AG08396 (cell line): ENCODE measurements at places on chromosomes 16 and 17.
A peak's percentile ranks its signal among the peaks of the same experiment; 100 is the strongest.

GRCh38 chr16:89401641-89402445 is 88.5 kb downstream of the ANKRD11 start:
- DNase-seq: no peak

DNA sequence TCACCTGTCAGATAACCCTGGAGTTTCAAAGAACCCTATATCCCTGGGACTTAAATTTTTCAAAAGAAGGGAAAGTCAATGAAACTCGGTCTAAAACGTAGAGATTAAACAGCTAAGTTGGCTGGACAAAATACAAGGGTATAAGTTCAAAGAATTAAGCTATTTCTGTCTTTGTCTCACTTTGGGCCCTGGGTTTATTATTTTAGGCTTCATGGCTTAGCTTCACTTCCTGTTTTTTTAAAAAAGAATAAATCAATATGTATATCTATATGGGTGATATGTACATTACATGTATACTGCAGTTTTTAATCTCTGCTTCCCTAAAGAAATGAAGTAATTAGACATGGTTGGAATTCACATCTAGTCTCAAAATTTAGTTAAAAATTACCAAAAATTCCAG is 132.3 kb downstream of the TRIM37 start:
- DNase-seq: no peak

- no peak for DNase-seq
These were observed 656.4 kb upstream of the CDH8 start for GRCh38 chr16:62692685-62693084.

GRCh38 chr17:59832883-59833379 is 59.8 kb downstream of the TUBD1 start:
- no peak for DNase-seq

- no peak for DNase-seq
These were observed 29.3 kb upstream of the JPH3 start for GRCh38 chr16:87572959-87573358.

DNA sequence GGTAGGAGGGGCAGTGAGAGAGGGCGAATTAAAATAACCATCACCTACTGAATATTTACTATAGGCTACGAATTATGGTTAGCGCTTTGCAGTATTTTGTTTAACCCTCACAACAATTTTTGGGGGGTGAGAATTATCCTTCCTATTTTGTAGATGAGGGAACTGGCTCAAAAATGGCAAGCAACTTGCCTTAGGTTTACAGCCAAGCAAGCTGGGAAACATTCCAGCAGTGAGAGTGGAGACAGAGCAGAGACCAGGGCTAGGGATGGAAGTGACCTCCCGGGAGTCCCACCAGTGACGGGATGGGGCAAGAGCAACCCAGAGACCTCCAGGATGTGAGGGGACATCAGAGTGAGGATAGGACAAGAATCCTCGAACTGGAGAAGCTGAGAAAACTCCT is 352 bp upstream of the VMO1 start:
- DNase-seq: no peak

DNA sequence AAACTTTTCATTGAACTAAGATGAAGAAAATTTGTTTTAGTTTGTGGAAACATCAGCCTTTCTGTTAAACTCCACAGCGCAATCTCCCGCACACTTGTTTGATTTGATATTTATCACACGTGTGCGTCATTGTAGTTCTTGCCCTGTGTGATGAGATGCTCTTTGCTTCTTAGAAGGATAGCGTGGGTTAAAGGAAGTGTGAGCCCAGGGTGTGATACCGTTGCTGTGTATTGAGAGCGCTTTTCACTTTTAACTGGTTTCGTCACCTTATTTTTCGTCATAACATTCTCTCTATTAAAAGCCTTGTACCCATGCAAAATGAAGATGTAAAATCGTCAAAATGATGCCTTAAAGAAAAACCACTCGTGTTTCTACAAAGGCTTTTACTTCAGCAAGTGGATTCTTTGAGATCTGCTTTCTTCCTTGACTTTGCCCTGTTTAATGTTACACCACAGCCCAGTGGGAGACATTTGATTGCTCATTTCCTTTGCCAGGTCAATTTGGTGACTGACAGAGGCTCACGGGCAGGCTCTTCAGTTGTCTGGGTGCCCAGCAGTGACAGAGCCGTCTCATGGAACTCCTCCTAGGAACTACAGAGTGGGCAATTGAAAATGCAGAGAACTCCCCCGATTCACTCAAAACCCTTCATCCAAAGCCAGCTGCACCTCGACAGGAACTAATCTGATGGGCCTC is 61.1 kb downstream of the RPA1 start:
- DNase-seq: no peak

DNA sequence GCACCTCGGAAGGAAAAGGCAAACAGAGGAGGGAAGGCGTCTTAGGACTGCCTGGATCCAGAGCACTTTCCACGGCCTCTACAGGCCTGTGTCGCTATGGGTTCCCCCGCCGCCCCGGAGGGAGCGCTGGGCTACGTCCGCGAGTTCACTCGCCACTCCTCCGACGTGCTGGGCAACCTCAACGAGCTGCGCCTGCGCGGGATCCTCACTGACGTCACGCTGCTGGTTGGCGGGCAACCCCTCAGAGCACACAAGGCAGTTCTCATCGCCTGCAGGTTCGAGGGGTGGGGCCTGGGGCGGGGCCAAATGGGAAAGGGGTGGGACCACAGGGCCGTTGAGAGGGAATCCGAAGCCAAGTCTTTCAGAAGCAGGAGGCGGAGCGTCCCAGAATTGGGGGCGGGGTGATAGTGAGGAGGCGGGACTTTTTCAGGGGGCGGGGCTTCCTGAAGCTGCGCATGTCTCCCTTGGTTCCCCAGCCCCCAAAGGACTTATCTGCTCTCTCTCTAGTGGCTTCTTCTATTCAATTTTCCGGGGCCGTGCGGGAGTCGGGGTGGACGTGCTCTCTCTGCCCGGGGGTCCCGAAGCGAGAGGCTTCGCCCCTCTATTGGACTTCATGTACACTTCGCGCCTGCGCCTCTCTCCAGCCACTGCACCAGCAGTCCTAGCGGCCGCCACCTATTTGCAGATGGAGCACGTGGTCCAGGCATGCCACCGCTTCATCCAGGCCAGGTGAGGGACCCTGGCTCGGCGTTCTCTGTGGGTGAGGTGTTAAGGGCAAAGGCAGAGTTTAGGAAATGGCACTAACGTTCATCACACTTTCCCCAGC is 939 bp downstream of the BCL6B start:
- peak; percentile 86 for DNase-seq

DNA sequence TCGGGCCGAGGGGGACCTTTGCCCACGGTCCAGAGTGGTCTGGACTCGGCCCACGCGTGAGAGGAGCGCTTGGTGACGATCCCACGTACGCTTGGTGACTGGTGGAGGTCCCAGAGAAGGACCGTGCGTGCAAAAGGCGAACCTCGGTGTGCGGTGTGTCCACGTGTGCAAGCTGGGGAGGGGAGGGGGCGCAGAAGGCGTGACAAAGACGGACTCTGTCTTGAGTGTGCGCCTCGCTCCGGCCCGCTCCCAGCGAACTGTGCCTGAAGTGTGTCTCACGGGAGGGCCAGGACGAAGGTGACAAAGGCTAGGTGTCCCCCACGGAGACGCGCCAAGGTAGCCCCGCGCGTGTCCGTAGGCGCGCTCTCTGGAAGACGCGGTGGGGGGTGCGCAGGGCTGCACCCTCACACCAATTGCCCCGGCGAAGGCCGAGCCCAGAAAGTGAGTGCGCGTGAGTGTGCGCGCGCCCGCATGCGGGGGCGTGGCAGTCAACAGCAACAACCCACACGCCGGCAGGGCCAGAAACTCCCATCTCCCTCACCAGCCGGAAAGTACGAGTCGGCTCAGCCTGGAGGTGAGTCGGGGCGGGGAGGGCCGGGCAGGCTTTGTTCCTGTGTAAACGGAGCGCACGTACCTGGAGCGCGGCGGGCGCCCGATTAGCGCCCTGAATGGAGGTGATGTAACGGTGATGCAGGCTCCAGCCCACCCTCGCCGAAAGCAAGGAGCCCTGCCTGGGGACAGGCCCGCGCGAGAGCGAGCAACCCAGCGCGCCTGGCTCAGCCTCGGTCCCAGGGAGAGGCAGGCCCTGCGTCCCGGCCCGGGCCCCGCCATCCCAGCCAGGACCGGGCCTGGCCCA is at the start of gene GPRC5C:
GPRC5C (plus strand) TSS at position 521 of the 856 bp plus-strand sequence. CDS start 7,689 bp downstream, outside the sequence.
- DNase-seq: no peak

- no peak for DNase-seq
These were observed 677 bp upstream of the RANGRF start for GRCh38 chr17:8287651-8288335.

GRCh38 chr17:3916825-3917224 is 560 bp upstream of the P2RX1 start:
- DNase-seq: no peak
